ENCODE measurements at places on chromosomes 2 and 18. TPM values are rescaled to one million over a fixed set of nuclear protein-coding genes. Genes with fewer than 3 reads are reported as not detected.

- no peaks in the 10 kb centered on the region for H3K27me3 ChIP-seq
- H3K27ac ChIP-seq = no peak overlapping the region
- peaks cover 4% of the 10 kb centered on the region for H3K4me1 ChIP-seq
- H3K4me3 ChIP-seq = no peak overlapping the region
- H3K36me3 ChIP-seq = no peaks in the 10 kb centered on the region
- peak; percentile 30 for DNase-seq
These were observed 86.3 kb upstream of the NPAS2 start for GRCh38 chr2:100733391-100734187.

The DNAJC5G gene
- 0.77 TPM for total RNA-seq

The METTL4 gene
- 16.1 TPM for total RNA-seq

GRCh38 chr18:63140038-63140450 lies 179.5 kb downstream of the BCL2 start:
- peaks cover 22% of the 10 kb centered on the region for H3K4me1 ChIP-seq
- no peaks in the 10 kb centered on the region for H3K36me3 ChIP-seq
- H3K27me3 ChIP-seq = no peaks in the 10 kb centered on the region
- no peak overlapping the region for H3K4me3 ChIP-seq
- no peak for DNase-seq
- H3K27ac ChIP-seq = no peak overlapping the region

DNA sequence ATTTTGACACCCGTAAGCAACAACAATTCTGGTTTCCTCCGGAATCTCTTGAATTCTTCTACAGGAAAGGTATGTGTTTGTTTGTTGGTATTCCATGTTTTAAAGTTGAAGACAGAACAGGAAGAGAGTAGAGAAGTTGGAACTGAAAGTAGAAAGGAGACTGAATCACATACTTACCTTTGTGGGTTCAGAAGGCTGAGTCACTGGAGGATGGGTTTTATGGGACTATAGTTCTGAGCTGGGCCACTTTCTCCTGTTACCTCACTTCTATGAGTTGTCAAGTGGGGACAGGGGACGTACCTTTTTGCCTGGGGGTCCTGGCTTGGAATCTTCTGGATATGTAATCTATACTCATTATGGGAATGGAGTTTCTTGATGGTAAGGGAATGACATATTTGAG lies 40.9 kb downstream of the KDM3A start:
- no peaks in the 10 kb centered on the region for H3K4me1 ChIP-seq
- no peaks in the 10 kb centered on the region for H3K27me3 ChIP-seq
- no peak overlapping the region for H3K27ac ChIP-seq
- H3K36me3 ChIP-seq = peaks cover 38% of the 10 kb centered on the region
- no peak for DNase-seq

DNA sequence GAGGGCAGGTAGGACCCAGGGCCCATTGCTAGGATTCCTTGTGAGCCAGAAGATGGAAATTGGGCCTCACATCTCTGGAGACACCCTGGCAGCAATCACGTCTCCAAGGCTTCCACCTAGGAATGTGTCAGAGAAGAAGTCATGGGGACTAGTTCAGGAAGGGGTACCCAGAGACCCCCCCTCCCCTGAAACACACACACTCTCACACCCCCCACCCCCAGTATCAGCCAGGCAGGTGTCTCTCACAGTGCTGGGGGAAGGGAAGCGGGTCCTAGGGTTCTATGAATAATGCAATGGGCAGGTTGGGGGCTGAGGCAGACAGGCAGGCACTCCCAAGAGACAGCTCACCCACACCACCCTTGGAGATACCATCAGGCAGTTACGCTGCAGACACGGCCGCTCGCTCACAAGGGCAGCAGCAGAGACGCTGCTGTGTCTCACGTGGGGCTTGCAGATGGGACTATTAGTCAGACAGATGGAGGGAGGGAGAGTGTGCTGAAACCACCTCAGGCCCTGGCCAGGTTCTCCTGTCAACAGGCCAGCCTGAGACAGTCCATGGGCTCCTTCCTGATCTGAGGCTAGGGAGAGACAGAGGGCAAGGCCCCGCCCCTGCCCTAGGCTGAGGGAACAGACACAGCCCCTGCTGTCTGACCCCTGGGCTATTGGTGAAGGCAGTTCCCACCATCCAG lies 134.6 kb downstream of the CYP26B1 start:
- no peak overlapping the region for H3K4me3 ChIP-seq
- H3K27me3 ChIP-seq = no peaks in the 10 kb centered on the region
- no peak for DNase-seq
- no peaks in the 10 kb centered on the region for H3K4me1 ChIP-seq

DNA sequence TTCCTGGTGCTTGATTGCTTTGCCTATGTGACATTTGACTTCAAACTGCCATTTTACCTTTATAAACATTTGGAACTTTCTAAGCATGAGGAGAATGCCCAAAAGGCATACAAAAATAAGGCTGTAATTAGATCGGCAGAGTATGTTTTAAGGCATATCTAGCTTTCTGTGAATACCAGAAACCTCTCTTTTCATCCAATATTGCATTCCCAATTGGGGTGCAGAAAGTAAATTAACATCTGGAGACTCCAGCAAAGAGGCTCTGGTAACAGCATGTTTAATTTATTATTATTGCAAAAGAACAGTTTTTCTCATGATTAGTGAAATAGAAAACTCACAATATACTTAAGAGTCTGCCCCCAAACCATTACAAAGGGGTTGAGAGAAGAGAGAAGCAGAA lies 32.1 kb downstream of the FRZB start:
- no peak overlapping the region for H3K27ac ChIP-seq
- peaks cover 12% of the 10 kb centered on the region for H3K27me3 ChIP-seq
- H3K4me1 ChIP-seq = no peaks in the 10 kb centered on the region
- DNase-seq = no peak
- no peak overlapping the region for H3K4me3 ChIP-seq

The MREG gene
- 3.1 TPM for total RNA-seq

DNA sequence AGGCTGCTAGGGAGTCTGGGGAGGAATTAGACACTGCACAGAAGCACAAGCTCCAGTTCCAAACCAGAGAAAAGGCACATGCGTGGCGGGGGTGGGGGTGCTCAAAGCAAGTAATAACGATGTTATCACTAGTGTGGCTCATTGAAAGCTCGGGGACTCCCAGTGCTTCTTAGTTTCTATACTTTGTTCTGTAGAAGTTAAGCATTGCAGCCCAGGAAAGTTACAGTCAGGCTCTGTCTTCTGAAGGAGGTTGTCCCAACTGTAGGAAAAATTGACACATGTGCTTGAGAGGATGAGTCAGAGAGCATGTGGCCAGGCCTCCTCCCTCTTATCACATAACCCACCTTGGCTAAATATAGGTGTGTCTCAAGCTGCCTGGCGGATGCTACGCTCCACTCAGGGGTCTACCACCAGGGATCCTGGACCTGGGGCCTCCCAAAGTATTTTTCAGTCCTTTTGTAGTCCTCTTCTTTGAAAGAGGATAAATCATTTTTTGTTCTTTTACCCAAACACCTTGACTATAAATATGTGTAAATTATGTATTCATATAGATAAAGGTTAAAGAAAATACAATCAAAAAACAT lies 3.8 kb downstream of the GALNT5 start:
- no peaks in the 10 kb centered on the region for H3K27me3 ChIP-seq
- no peak for DNase-seq
- H3K36me3 ChIP-seq = no peaks in the 10 kb centered on the region
- H3K27ac ChIP-seq = no peak overlapping the region

The PCARE gene
- total RNA-seq = not detected

The SPDYA gene
- 0.92 TPM for total RNA-seq

- no peak overlapping the region for H3K4me3 ChIP-seq
- peaks cover 2% of the 10 kb centered on the region for H3K27me3 ChIP-seq
- H3K36me3 ChIP-seq = no peaks in the 10 kb centered on the region
These were observed 89.4 kb upstream of the APCDD1 start for GRCh38 chr18:10365021-10365500.

The ST8SIA3 gene
- total RNA-seq = not detected

DNA sequence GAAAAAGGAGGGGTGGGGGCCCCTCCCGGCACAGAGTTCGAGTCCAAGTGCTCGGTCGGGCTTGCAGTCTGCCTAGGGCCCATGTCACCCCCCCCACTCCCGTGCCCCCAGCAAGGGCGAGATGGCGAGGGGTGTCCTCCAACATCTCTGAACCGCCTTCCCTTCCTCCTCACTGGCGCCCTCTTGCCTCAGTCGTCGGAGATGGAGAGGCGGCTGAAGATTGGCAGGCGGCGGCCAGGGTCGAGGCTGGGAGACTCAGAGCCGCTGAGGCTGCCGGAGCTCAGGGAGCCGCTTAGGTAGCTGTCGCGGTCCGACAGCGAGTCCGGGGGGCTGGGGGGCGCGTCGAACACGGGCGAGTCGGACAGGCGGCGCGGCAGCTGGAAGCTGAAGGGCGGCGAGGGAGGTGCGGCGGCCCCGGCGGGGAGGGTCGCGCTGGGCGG lies 2.3 kb downstream of the ZFP36L2 start:
- no peaks in the 10 kb centered on the region for H3K27me3 ChIP-seq
- DNase-seq = peak; percentile 72
- peak overlapping the region; percentile 88 for H3K27ac ChIP-seq
- H3K36me3 ChIP-seq = peaks cover 6% of the 10 kb centered on the region
- H3K4me1 ChIP-seq = peaks cover 53% of the 10 kb centered on the region

- H3K36me3 ChIP-seq = no peaks in the 10 kb centered on the region
- H3K27ac ChIP-seq = no peak overlapping the region
- DNase-seq = peak; percentile 87
- peaks cover 10% of the 10 kb centered on the region for H3K4me1 ChIP-seq
- no peak overlapping the region for H3K4me3 ChIP-seq
- H3K27me3 ChIP-seq = no peaks in the 10 kb centered on the region
These were observed 153.5 kb upstream of the PGAP1 start for GRCh38 chr2:197079832-197080555.

DNA sequence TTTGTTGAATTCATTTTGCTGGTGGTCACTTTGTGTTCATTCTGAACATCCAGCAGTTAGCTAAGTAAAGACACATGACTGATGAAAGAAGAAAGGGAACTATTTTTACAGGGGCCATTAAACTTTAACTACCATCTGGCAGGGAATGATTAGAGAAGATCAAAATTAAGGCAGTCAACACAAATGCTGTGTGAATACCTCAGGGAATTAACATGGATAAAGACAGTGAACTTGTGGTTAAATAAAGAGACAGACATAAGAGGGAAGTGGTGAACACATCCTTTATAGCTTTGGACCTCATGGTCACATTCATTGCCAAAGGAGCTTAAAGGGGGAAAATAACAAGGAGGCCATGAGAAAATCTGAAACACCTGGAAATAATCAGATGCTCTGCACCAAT lies 52.6 kb upstream of the ATP5MC3 start:
- no peak overlapping the region for H3K27ac ChIP-seq
- no peak overlapping the region for H3K4me3 ChIP-seq
- no peaks in the 10 kb centered on the region for H3K4me1 ChIP-seq

- H3K27me3 ChIP-seq = no peaks in the 10 kb centered on the region
- no peak overlapping the region for H3K27ac ChIP-seq
- no peak overlapping the region for H3K4me3 ChIP-seq
- no peaks in the 10 kb centered on the region for H3K36me3 ChIP-seq
- DNase-seq = peak; percentile 11
These were observed 180.0 kb upstream of the ARL4C start for GRCh38 chr2:234676783-234677450.

DNA sequence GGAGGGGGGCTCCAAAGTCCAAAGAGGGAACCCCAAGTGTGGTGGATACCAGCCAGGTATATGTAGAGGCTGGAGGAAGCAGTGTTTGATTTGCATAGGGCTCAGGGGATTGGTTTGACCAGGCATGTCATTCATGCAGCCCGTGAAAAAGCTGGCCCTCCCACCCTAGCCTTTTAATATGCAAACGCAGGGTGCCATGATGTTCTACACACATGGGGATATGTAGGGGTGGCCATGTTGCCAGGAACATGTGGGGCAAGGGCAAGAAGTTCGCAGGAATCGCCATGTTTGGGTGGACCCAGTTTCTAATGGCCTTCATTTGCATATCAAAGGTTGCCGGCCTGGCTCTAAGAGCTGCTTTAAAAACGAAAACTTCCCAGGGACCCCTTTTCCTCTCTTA lies 33.6 kb downstream of the B3GNT7 start:
- H3K36me3 ChIP-seq = no peaks in the 10 kb centered on the region
- no peak overlapping the region for H3K27ac ChIP-seq
- no peaks in the 10 kb centered on the region for H3K4me1 ChIP-seq
- no peak overlapping the region for H3K4me3 ChIP-seq
- peaks cover 2% of the 10 kb centered on the region for H3K27me3 ChIP-seq
- DNase-seq = no peak

DNA sequence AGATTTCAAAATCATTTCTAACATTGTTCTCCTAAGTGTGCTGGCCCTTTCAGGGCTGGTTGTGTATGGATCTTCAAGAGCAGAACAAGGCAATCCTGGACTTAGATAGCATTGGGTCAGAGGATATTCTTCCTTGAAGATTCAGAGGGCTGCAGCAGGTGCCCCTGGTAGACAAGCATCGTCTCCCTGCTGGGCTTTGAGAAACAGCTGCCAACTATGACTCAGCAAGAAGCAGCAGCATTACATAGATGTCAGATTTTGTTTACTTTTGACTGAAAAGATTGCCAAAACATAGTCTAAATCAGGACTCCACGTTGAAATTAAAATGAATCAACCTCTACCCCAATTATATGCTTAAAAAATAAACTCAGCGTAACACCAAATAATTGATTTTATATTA lies 618.8 kb downstream of the SOCS6 start:
- H3K4me3 ChIP-seq = no peak overlapping the region
- H3K36me3 ChIP-seq = no peaks in the 10 kb centered on the region
- H3K27ac ChIP-seq = no peak overlapping the region
- H3K4me1 ChIP-seq = no peaks in the 10 kb centered on the region
- no peaks in the 10 kb centered on the region for H3K27me3 ChIP-seq
- peak; percentile 55 for DNase-seq

- H3K4me3 ChIP-seq = no peak overlapping the region
- peaks cover 83% of the 10 kb centered on the region for H3K27me3 ChIP-seq
- no peaks in the 10 kb centered on the region for H3K36me3 ChIP-seq
- no peak overlapping the region for H3K27ac ChIP-seq
- no peak for DNase-seq
These were observed 2.2 kb downstream of the SIX3 start for GRCh38 chr2:44943693-44944101.

GRCh38 chr2:40955635-40956034 lies 503.7 kb upstream of the SLC8A1 start:
- no peak overlapping the region for H3K4me3 ChIP-seq
- no peak overlapping the region for H3K27ac ChIP-seq
- peaks cover 11% of the 10 kb centered on the region for H3K4me1 ChIP-seq

GRCh38 chr2:230267556-230267955 lies 42.0 kb downstream of the SP140 start:
- H3K4me3 ChIP-seq = no peak overlapping the region
- no peak for DNase-seq
- H3K27me3 ChIP-seq = no peaks in the 10 kb centered on the region
- no peaks in the 10 kb centered on the region for H3K36me3 ChIP-seq
- H3K27ac ChIP-seq = no peak overlapping the region

- H3K4me1 ChIP-seq = no peaks in the 10 kb centered on the region
- no peaks in the 10 kb centered on the region for H3K36me3 ChIP-seq
- no peak overlapping the region for H3K4me3 ChIP-seq
- no peak overlapping the region for H3K27ac ChIP-seq
- no peaks in the 10 kb centered on the region for H3K27me3 ChIP-seq
These were observed 146.6 kb upstream of the NCK2 start for GRCh38 chr2:105597806-105598803.

Data from endothelial cell of umbilical vein (primary cell).